Fibroblast of villous mesenchyme (primary cell): ENCODE measurements at places on chromosomes 12 and 14. TPM values are rescaled to one million over a fixed set of nuclear protein-coding genes. Genes with fewer than 3 reads are reported as not detected.

The LRTM2 gene
- total RNA-seq = not detected in 2 replicates

DNA sequence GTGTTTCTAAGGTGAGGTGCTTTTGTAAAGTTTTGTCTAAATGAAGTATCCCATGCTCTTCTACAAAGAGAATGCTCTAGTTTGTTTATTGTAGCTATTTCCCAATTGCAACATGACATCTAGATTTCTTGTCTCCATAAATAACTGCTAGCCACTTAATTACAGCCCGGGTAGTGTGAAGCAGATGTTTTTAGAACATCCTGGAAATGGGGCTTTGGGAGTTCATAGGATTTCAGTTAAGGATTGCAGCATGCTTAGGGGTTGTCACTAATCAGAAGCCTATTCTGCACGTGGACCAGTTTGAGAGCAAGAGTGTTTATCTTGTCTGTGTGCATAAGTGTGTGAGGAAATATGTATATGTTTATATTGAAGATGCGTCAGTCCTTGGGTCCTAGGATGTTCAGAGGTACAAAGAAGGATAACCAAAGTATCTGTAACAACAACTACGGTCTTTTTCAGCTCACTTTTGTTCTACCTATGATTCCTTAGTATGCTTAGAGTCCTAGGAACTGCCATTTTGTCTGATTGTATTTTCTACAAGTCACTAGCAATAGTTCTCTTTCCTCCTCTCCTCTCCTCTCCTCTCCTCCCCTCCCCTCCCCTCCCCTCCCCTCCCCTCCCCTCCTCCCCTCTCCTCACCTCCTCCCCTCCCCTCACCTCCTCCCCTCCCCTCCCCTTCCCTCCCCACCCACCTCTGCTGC lies 135.3 kb downstream of the ACSS3 start:
- DNase-seq = peak; percentile 71

- no peak for DNase-seq
Measured at GRCh38 chr12:104567832-104568486, 111.2 kb downstream of the CHST11 start.

The PLEKHG7 gene
- total RNA-seq = not detected in 2 replicates

The LRP1-AS gene
- total RNA-seq = not detected in 2 replicates

The PMCH gene
- not detected in 2 replicates for total RNA-seq
